CD4-positive, alpha-beta T cell treated with Interleukin-17A for 1 hour (primary cell): ENCODE measurements at places on chromosomes 16 and 17.

DNA sequence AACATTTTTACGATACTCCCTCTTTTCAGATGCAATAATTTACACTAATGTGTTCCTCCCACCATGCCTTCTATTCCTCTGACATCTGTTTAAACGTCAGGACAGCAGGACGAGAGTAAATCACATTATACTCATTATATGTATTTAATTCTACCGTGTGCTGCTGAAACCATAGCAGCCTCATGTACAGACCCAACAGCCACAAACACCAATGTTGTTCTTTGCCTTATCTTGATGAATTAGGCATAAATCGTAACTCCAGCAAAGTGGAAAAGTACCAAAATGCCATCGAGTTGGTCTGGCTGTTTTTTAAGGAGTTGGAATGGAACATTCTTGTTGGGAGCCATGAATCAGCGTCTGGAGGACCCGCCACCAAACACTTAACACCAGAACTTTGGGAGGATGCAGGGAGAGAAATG is 82.9 kb upstream of the FOXF1 start:
- DNase-seq = no peak

DNA sequence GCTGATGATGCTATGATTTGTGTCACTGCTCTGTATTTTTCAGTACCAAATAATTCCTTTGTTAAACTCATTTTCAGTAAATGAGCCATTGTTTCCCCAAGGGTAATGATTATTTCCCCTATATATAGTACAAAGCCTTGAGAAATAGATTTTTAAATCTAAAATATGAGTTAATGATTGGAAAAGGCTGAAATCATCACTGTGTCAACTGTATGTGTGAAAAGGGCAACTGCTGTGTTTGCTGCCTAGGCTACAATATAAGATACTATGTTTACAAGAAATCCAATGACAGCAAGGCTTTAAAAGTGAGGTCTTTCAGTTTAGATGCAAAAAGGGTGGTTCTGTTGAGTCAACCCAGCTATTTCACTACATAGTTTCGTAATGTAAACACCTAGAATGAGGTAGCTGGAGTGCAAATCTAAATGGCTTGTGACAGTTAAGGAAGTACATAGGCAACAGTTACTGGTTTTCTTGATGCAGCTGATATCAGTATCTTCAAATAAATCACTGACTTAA is 15.3 kb downstream of the NLK start:
- DNase-seq = peak; percentile 16

- no peak for DNase-seq
These were observed 324.1 kb downstream of the ZFHX3 start for GRCh38 chr16:72723781-72724180.

DNA sequence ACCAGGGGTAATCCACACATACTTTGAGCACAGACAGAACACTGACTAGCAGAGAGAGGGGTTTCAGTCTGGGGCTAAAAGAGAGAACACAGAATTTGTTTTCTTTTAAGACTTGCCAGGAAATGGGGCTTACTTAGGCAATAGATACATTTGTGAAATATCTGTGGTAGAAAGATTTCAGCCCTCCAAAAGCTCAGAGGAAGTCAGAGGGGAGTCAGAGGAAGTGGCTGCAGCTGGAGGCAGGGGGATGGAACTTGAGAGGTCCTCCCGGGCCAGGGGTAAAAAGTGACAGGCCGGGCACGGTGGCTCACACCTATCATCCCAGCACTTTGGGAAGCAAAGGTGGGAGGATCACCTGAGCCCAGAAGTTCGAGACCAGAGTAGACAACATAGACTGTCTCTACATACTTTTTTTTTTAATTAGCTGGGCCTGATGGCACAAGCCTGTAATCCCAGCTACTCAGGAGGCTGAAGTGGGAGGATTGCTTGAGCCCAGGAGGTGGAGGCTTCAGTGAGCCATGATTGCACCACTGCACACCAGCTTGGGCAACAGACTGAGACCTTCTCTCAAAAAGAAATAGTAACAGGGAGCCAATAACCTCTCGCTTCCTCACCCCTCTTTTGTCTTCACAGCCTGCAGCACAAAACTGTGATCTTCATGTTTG is 49.9 kb downstream of the NLRC5 start:
- peak; percentile 51 for DNase-seq
